ENCODE measurements at places on chromosomes 11 and 22.

DNA sequence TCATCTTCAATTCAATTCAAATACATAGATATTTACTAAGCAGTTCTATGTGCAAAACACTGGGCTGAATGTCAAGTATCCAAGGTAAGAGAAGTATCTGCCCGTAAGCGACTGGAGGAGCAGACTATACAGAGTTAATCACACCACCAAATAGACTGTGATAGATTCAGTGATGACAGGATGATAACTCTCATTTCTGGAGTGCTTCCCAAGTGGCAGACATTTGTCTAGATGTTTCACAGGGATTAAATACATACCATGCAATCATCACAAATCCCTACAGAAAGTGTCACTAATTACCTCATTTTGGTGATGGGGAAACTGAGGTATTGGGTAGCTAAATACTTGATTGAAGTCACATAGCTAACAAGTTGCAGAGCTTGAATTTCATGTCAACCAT is 508.7 kb upstream of the TENM4 start:
- no peak for DNase-seq

GRCh38 chr11:66548041-66548440 is 1.3 kb downstream of the ACTN3 start:
- DNase-seq: no peak

DNA sequence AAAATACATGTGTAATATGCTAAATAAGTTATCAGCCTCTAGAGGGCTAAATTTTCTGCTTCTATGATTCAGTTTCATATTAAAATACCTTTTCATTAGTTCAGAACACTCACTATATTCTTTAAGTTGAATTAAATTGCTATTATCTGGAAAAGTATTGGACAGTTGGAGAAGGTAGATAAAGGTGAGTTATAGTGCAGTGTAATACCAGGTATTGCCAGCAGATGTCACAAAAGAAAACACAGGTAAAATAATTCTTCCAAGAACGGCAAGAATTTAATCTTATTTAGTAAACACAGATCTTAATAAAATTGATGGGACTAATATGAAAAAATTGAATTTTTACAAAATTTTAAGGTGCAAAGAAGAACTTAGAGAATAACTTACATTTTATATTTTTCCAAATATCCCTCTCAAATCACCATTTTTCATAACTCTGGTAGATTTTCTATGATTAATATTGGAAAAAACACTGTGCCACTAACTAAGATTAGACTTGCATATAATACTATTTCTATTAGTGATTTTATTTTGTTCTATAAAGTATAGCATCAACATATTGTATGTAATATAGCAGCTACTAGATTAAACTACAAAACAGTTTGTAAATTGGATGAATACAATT is 1.7 kb upstream of the LRRC4C start:
- DNase-seq: peak; percentile 30

DNA sequence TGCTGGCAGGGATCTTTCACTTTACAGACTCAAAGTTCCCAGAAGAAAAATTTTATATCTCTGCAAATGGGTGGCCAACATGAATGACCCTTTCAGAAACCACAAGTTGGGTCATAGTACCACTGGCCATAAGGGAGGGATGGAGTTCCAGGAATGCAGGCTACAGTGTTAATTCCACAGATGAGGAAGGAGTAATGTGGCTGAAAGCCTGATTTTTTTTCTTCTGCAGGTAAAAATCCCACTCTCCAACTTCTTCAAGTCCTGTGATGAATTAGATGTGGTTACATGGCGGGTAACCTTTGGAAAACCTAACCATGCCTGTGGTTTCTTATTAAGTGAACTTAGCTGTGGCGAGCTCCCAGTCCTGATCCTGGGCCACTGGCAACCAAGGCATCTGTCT is 103.2 kb downstream of the SLC1A2 start:
- DNase-seq: no peak

GRCh38 chr11:45984192-45984591 is 61.7 kb downstream of the LARGE2 start:
- no peak for DNase-seq
